Ammon's horn (tissue), 1 donor: ENCODE measurements at places on chromosomes 3 and 15.

DNA sequence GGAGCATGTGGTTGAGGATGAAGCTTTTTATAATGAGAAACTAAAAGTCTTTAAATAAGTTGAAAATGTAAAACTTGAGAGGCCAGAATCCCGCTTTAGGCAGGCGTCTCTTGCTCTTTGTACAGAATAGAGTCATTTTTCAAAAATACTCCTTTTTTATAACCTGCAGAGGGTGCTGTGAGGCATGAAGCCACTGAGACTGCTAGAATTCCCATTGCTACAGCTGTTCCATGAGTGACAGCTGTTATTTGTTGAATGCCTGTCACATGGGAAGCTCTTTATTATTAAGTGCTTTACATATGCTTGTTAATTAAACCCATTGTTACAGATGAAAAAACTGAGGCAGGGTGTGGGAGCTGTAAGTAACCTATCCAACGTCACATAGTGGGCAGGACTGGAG is 18.5 kb downstream of the MINAR1 start:
- no peak for DNase-seq

- DNase-seq: no peak
Measured at GRCh38 chr3:152760024-152760563, 74.8 kb upstream of the P2RY1 start.

- DNase-seq: peak; percentile 28
Measured at GRCh38 chr3:89571298-89571697, 463.9 kb downstream of the EPHA3 start.

DNA sequence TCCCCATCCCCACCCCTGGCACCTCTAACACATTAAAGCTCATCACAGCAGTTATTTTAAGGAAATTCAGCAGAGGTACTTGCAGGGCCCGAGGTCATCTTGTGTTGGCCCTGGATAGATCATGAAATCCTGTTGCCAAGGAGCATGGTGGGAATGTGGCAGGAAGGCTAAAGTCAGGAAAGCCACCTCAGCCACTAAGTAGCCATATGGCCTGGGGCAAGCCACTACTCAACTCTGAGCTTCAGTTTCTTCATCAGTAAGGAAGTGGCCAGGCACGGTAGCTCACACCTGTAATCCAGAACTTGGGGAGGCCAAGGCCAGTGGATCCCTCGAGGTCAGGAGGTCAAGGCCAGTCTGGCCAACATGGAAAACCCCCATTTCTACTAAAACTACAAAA is 55.9 kb downstream of the LIPC start:
- no peak for DNase-seq

- DNase-seq: peak; percentile 31
Measured at GRCh38 chr15:99717161-99718009, 15.9 kb downstream of the LYSMD4 start.

DNA sequence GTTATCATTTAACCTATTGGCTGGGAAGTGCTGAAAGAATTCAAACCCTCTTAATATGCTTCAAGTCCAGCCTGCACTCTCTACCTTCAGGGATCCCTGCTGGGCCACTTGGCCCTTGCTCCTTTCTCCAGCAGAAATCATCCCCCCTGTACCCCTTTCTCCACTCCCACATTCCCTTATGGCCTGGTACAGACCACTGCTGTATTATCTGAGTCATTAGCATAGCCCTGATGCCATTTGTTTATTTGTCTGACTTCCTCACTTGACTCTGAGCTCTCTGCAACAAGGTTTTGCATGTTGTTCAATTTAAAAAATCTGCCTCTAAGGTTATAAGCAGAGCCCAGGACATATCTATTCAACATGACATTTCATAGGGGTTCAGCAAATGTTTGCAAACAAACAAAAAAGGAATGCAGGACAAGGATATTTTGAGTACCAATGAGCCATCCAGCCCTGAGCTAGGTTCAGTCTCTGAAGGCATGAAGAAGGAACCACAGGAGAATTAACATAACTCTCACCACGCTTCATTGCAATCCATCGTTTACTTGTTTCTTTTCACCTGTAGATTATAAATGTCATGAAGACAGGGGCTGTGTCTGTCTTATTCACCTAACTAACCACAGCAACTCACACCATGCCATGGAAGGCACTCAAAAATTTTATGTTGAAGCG is 26.6 kb upstream of the HES1 start:
- no peak for DNase-seq

DNA sequence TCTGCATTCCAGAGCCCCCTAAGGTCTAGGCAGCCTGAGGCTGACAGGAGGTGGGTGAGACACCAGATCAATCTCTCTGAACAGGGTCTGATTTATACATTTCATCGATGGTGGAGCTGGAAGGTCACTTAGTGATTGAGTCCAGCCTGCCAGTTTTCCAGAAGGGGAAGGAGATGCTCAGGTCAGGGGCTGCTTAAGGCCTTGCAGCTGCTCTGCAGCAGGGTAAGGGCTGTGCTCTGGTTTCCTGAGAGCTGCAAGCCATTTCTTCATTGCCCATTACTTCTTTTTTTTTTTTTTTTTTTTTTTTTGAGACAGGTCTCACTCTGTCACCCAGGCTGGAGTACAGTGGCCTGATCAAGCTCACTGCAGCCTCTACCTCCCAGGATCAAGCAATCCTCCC is 10.7 kb downstream of the TADA3 start:
- no peak for DNase-seq

- DNase-seq: no peak
Measured at GRCh38 chr3:82132210-82133069, 371.0 kb upstream of the GBE1 start.
